ENCODE measurements at places on chromosomes 6 and 20.

DNA sequence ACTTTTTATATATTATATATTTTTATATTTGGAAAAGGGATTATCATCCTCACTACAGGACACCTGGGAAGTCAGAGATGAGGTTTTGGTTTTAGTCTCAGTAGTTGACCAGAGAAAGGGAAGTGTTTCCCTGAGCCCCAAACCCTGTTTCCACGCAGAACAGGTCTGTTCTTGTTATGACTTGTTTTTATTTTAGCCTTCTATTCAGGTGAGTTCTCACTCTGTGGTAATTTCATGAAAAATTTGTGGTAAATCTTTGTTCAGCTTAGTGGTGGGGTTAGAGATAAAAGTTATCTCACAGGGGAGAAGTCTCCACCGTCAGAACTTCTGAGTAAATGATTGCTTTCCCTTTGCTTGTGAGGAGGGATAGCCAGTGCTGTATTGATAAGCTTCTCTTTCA, 224.9 kb downstream of the FARS2 start:
- peak; percentile 49 for DNase-seq

DNA sequence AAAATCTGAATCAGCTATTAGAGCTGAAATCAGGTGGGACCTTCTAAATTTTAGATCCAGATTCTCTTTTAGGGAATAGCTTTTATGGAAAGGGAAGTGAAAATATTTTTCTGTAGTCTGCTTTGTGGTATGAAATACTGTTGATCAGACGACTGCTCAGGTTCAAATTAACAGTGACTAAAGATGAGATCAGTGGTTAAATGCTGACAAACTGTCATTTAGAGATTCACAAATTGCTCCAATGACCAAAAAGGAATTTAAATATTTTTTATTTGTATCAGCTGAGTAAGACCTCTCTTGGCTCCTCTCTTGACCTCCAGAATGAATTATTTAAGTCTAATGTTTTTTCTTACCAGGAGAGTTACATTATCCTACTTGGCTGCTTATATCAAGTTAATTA, 77.3 kb downstream of the KCNQ5 start:
- DNase-seq, result peak; percentile 14

DNA sequence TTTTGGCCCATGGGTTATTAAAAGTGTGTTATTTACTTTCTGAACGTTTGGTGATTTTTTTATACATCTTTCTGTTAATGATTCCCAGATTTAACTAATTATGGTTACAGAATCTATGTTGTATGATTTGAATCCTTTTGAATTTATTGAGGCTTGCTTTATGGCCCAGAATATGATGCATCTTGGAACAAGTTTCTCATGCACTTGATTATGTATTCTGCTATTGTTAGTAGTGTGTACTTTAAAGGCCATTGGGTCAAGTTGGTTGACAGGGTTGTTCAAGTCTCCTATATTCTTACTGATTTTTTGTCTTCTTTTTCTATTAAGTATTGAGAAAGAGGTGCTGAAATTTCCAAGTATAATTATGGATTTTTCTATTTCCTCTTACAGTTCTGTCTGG, 105.0 kb upstream of the FOXO3 start:
- DNase-seq, result no peak

GRCh38 chr6:141484711-141485110, 648.0 kb upstream of the GJE1 start:
- peak; percentile 26 for DNase-seq

DNA sequence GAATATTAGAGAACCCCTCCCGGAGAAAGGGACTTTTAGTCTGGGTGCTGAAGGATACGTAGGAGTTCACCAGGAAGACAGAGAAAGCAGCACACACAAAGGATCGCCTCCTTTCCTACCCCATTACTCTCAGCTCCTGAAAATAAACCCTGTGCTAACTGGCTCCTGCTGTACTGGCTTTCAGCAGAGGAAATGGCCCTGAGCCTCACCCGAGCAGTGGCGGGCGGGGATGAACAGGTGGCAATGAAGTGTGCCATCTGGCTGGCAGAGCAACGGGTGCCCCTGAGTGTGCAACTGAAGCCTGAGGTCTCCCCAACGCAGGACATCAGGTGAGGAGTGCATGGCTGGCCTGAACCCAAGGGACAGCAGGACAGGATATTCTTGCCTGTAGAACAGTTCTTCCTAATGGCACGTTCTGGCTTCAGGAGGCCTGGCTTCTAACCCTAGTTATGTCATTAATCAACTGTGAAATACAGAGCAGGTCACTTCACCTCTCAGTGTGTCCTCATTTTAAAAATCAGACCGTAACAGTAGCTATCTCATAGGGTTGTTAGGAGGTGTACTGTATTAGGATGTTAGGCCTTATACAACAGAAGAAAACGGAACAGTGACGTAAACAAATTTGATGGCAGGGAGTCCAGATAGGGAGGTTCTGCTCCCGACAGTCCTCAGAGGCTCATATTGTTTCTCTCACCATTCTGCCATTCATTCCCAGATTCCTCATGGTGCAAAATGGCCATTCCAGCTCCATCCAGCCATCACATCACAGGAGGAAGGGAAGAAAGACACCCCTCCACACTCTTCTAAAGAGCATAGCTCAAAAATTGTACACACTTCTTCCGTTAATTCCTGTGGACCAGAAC, 1.8 kb downstream of the RBCK1 start:
- DNase-seq, result no peak

GRCh38 chr6:10613723-10614122, 80.7 kb downstream of the C6orf52 start:
- DNase-seq, result no peak

- DNase-seq, result peak; percentile 52
Observed at GRCh38 chr6:138765896-138766655, 7.5 kb upstream of the CCDC28A start.
